Activated T-cell treated with anti-CD3 and anti-CD28 coated beads, Interleukin-2, amount 50 U/mL, for 24 hours (primary cell): ENCODE measurements at places on chromosomes 3 and 15.

GRCh38 chr15:80052597-80053304, 6.7 kb upstream of the ZFAND6 start:
- DNase-seq: no peak

DNA sequence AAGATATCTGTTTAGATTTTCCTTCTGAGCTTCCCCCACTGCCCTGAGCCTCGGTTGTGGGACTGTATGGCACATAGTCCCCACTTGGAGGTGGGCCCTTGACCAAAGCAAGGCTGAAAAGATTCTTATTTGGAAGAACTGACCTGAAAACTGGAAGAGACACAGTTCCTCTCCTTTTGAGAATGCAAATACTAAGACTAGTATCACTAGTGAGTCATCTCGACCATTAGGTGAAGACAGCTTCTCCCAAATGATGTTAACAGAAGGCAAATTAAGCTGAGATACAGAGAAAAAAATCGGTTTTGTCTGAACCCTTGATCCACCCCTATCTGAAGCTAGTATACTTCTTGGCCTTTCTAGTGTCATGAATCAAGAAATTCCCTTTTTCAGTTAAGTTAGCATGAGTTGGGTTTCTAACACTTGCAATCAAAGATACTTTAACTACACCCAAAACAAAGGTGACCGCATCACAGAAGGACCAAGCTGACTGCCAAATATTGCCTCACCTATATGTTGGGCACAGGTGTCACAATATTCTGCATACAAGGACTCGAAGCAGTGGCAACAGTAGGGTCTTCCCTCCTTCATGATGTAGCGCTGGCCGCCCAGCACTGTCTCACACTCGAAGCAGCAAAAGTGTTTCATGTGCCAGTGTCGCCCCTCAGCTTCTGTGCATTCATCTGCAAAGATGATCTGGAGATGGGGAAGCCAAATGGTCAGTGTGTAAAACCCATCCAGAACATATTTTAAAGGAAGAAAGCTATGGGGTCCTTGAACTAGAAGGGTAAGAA, 72.4 kb downstream of the PRICKLE2 start:
- DNase-seq: no peak

- DNase-seq: no peak
Measured at GRCh38 chr3:190562866-190563510, 49.1 kb downstream of the IL1RAP start.

- DNase-seq: no peak
Measured at GRCh38 chr3:128170866-128171516, 17.7 kb downstream of the EEFSEC start.

DNA sequence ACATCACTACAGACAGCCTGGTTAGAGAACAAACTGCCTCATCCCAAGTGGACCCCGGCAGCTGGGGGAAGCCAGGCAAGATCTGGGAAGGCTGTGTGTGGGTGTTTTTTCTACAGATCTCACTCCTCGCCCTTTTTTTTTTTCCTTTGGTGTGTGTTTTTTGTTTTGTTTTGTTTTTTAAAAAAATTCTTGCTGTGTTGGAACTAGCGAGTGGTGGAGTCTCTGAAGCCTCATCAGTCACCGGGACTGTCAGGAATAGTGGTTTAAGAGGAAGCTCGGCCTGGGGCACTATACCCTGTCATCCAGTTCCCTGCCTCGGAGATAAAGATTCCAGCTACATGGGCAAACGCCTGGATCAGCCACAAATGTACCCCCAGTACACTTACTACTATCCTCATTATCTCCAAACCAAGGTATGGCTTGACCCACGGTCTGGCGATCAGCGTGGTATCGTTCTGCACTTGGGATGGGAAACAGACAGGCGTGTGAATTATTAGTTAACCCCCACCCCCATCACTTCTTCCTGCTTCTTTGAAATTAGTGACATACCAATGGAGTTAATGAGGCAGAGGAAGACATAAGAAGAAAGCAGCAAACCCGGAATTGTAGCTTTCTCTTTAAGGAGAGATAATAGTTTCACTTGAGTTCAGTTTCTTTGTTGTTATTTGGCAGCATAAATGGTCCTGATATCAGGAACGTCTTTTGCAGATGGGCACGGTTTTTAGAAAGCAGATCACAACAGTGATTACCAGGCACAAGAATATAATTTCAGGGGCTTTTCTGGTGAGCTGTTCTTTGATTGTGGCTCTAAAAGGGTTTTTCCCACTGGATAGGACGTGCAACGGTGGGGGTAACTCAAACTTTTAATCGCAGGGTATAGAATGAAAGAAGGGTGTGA, 722 bp downstream of the RBMS3 start:
- DNase-seq: no peak

DNA sequence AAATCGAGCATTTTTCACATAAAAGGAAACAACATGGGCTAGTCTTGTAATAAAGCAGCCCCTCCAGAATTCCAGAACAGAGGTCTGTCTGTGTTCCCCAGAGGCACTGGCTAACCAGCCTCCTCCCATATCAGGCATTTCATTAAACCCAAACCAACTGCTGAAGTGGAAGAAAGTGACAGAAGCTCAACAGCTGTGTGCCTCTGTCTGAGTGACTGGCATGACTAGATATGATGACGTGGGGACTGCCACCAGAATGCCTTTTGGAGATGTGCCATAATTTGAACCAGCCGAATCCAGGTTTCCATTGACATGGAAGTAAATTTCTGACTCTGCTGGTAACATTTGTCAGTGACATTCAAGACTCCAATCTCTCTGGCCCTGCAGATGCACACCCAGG, 8.7 kb downstream of the LIMD1 start:
- no peak for DNase-seq

DNA sequence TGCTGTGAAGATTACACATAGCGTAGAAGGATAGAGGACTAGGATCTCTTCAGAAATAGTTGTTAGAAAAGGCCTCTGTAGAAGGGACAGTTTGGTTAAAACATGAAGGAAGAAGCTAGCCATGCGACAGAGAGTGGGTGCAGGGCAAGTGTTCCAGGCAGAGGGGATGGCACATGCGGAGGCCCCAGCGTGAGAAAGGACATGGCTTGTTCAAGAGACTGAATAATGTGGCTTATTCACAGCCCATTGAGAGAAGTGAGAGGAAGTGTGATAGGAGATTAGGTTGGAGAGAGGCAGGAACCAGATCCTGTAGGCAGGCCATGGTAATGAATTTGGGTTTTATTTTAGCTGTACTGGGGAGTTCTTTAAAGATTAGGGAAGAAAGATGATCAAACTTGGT, 56.4 kb downstream of the NEO1 start:
- no peak for DNase-seq
